ENCODE measurements at places on chromosomes 12 and 14.

GRCh38 chr14:20873370-20874177 lies 17.6 kb upstream of the RNASE3 start:
- peak; percentile 77 for DNase-seq

GRCh38 chr12:83161456-83161855 lies 474.8 kb downstream of the TMTC2 start:
- DNase-seq: no peak

GRCh38 chr12:24605916-24606315 lies 343.0 kb downstream of the BCAT1 start:
- no peak for DNase-seq

DNA sequence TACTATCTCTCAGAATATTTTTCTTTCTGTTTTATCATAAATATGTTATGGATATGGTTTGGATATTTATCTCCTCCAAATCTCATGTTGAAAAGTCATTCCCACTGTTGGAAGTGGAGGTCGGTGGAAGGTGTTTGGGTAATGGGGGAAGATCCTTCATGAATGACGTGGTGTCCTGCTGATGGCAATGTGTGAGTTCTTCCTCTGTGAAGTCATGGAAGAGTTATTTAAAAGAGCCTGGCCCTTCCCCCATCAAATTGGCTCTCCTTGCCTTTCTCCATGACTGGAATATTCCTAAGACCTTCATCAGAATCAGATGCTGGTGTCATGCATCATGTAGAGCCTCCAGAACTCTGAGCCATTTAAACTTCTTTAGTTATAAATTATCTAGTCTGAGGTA lies 1291.6 kb downstream of the FSCB start:
- no peak for DNase-seq

- no peak for DNase-seq
Observed at GRCh38 chr14:70152704-70153103, 36.0 kb downstream of the SLC8A3 start.

- DNase-seq: no peak
Observed at GRCh38 chr12:109949089-109949488, 47.1 kb downstream of the GIT2 start.

DNA sequence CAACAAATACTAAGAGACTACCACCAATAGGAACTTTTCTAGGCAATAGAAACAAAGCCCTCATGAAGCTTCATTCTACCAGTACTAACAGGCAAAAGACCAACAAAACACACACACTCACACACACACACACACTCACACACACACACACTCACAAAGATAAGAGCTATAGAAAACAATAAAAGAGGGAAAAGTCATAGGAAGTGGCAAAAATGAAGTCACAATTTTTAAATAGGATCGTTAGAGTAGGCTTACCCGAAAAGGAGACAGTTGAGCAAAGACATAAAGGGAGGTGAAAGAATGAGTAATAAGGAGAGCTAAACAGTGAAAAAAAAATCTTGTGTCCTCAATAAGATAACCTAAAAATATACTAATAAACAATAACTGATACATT lies 66.5 kb downstream of the C2CD5 start:
- DNase-seq: no peak

- no peak for DNase-seq
Observed at GRCh38 chr12:20578142-20578541, 117.0 kb upstream of the SLCO1C1 start.

GRCh38 chr12:75432924-75433323 lies 42.0 kb downstream of the GLIPR1L2 start:
- no peak for DNase-seq

Data from iPS DF 6.9 (cell line).